ENCODE measurements at places on chromosomes 6 and 20. TPM values are rescaled to one million over a fixed set of nuclear protein-coding genes. Genes with fewer than 3 reads are reported as not detected.

DNA sequence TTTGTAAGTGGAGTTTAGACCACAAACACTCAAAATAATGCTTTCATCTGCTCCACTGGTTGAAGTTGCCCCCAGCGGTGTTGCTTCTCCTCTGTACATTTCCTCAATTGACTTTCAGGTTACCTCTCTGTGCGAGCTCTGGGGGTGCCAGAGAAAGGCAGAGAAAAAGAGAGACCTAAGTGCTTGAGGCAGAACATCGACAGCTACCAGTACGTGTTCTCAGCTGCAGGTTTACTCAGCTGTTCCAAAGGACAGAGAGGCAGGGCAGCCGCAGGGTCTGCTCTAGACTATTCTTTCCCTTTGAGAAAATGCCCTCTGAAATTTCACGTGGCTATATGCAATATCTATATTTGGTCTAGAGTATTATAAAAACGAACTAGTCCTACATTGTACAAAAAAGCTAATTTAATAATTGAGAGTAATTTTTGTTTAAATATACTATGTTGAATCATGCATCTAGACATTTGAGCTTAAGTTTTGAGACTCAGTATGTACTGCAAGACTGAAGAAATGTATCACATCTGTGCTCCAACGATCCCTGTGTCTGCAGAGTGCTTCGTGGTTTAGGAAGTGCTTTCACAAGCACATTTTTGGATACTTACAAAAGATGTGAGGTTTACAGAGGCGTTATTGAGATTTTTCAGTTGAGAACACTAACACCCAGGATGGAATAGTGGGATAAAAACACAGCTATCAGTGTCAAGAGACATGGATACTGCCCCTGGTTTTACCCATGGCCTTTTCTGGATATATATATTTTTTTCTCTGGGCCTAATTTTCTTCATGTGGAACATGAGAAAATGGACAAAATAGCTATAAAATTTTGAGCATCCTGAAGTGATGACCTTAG lies 453.6 kb upstream of the FLRT3 start:
- peak; percentile 27 for DNase-seq

GRCh38 chr20:1944345-1945091 lies 49.3 kb downstream of the SIRPA start:
- DNase-seq = no peak

DNA sequence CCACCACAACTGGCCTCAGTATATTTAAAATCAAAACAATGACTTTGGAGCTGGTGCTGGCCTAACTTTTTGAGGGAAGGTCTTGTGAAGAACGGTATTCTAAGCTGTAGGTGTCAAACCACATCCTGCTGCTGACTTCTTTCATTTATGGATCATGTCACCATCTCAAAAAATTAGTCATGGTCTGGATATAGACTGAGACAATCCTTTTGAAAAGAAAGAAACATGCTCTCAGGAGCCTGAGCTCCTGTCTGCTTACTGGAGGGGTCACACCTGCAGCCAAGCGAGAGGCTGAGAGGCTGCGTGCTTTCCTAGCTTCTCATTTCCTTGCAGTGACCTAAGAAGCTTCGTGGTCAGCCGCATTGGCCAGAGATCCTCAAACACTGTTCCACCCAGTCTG lies 55.2 kb downstream of the TIAM2 start:
- DNase-seq = no peak

- no peak for DNase-seq
Observed at GRCh38 chr6:160058603-160059215, 62.9 kb upstream of the SLC22A1 start.

The BHLHE23 gene
- not detected for total RNA-seq

GRCh38 chr20:48892891-48893290 lies 28.6 kb upstream of the ARFGEF2 start:
- no peak for DNase-seq

DNA sequence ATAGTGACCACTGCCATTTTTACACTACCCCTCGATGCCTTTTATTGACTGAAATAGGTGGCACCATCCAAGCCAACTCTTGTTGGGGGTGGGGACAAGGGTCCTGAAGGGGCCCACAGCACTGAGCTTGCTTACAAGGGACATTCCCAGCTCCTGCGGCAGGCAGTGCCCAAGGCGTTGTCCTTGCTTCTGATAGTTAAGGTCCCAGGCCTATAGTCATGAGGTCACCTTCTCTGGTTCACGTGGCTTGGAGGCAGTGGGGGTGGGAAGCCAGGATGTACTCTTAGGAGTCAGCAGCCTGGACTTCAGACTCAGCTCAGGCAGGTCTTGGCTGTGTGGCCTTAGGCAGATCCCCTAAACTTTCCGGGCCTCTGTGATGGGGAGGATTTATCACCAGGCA lies 48.6 kb downstream of the TOX2 start:
- no peak for DNase-seq

- no peak for DNase-seq
Observed at GRCh38 chr6:11221623-11222384, 10.7 kb downstream of the NEDD9 start.

DNA sequence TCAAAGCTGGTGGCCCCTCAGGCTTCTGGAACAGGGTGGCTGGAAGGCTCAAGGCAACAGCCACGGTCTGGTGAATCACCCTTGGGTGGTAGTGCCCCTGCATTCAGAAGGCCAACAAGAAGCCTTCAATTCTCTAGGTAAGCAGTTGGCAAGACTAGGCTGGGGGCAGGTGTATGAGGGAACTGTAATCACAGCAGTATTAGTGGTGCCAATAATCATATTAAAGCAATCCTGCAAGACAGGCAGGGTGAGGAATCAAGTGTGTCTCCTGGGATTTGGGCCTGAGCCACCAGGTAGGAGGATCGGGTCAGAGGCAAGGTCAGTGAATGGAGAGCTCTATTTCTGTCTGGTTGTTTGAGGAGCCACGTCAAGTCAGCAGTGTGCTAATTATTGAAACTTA lies 24.9 kb upstream of the SCUBE3 start:
- DNase-seq = no peak

The FRMD1 gene
- total RNA-seq = 0.06 TPM

DNA sequence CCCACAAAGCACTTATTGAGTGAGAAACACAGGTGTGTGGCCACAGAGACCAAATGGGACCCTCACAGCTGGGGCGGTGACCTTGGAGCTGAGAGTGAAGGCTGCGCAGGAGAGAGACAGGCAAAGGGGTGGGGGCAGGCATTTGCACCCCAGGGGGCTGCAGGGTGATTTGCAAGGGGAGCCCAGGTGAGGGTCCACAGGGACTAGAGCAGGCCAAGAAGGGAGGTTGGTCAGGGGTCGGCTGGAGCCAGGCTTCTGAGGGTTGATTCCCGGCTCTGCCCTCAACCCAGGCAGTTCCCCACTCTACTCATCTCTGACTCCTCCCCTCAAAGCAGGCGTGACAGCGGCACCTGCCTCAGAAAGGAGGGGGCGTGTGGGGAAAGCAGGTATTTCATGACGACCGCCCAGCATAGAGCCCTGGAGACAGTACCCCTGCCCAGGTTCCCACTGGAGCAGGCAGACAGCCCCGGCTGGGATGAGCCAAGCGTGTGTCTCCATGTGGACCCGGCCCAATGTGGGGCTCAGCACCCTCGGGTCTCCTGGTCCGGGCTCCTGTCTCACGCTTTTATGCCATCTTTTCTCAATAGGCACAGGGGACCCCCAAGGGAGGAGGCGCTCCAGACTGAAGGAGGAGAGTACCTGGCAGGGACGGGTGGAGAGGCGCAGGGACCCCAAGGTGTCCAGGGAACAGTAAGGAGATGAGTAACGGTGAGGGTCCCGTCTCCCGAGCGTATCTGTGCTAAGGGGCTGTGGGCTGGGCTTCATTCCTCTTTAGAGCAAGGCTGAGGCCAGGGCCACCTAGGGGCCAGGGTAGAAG lies 3.1 kb upstream of the MRGBP start:
- DNase-seq = no peak

DNA sequence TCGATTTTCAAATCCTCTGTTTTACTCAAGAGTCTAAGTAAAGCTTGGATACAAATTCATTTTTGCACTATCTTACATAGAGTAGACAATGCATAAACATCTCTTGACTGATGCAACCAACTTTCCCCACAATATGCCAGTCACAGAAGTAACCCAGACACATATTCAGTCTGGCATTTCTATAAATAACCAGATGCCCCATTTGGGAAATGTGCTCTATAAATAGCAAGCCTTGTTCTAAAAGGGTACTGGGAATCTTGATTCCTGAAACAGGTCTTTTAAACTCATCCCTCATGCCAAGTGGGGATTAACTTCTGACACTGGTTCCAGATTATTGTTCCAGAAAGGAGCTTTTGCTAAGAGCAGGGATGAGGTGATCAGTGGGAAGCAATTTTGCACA lies 411.7 kb downstream of the EPM2A start:
- DNase-seq = no peak

- peak; percentile 66 for DNase-seq
Observed at GRCh38 chr20:44247586-44248409, 690 bp downstream of the GDAP1L1 start.

The LAMA4 gene
- total RNA-seq = 261 TPM

GRCh38 chr6:108353853-108354252 lies 59.0 kb downstream of the AFG1L start:
- no peak for DNase-seq

The SMIM29 gene
- total RNA-seq = 8.5 TPM

The HLA-DPA1 gene
- 321 TPM for total RNA-seq

DNA sequence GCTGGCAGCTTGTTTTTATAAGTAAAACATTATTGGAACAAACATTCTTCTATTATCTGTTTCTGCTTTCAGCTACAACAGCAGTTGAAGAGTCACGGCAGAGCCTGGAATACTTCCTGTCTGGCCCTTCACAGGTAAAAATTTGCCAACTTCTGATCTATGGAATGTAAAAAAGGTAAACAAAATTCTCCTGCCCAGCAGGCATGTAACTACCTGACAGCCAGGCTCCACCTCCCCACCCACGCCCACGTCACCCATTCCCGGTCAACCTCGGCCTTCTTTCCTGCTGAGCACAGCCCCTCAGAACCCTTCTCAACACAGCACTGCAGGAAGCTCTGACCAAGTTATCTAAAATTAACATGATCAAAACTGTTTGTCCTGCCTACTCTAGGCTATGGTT lies 166.0 kb downstream of the DLL1 start:
- peak; percentile 35 for DNase-seq

DNA sequence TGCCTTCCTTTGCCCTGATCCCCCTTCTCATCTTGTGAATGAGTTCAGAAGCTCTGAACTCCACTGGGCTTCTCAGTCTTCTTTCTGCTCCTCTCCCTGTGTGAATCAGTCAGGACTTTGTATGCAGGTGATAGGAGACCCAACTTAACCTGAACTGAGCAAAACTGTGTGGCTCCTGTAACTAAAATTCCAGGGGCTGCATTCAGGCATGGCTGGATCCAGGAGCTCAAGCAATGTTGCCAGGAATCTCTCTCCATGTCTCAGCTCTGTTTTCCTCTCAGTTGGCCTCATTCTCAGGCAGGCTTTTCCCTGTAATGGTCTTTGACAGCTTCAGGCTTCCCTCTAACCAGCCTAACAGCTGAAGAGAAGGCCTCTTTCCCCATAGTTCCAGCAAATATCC lies 50.9 kb upstream of the ZNFX1 start:
- DNase-seq = no peak

DNA sequence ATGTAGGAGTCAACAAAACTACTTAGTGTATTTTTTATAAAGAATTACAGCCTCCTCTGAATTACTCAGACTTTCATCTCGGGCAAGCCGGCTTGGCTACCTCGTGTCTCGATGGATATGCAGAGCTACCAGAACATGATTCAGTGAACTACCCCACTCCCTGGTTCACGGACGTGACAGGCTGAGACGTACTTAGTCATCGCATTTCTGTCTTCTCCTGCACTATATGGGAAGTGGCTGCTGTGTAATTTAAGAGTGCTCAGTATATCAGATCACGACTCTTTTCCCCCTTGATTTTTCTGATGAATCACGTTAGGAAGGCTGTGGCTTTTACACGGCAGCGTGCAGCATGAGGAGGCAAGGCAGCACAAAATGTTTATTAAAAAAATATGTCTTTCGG lies 302.7 kb upstream of the ZFP64 start:
- DNase-seq = no peak

- peak; percentile 92 for DNase-seq
Observed at GRCh38 chr20:50071039-50071888, 41.7 kb downstream of the UBE2V1 start.

The NMBR gene
- total RNA-seq = 0.23 TPM

The GLP1R gene
- 0.18 TPM for total RNA-seq

The THBS2 gene
- total RNA-seq = 35.4 TPM

The NT5E gene
- 13.9 TPM for total RNA-seq

GRCh38 chr6:13101409-13101808 lies 226.9 kb downstream of the TBC1D7 start:
- no peak for DNase-seq

The IMPG1 gene
- total RNA-seq = not detected

DNA sequence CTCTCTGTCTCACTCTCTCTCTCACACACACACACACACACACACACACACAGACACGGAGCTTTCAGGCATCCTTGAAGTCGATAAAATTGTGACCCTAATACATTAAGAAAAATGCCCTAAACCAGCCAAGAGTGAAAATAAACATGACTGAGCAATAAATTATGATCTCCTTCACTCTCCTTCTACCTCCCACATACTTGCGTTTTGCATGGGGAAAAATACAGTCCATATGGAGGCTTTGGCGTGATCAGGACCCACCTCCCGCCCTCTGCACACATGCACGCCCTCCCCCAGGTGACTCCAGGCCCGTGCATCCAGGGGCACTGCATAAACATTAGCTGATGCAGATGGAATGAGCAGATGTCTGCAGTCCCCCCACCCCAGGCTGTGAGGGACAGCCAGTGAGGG lies 114.2 kb upstream of the JARID2 start:
- DNase-seq = peak; percentile 26

DNA sequence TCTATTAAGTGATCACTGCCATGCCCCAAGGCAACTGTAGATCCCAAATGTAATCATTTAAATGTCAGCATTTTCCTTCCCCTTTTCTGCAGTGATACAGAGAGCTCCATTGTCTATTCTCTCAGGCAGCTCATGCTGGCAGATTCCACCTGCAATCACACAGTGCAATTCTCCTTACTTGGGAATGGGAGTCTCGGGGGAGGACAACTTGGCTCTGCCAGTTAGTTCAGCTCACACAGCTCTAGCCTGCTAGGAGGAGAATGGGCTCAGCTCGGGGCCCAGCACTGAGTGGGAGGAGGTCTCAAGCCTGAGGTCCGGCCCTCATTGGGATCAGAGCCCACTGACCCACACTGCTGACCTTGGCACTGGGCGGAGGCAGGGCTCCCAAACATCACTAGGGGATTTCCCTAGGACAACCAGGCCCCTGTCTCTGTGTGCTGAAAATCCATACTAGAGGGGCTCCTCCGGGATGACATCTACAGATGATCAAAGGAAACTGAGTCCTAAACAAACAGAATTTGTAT lies 109.2 kb upstream of the ASF1A start:
- DNase-seq = peak; percentile 39

The IDH3B gene
- 72.4 TPM for total RNA-seq

DNA sequence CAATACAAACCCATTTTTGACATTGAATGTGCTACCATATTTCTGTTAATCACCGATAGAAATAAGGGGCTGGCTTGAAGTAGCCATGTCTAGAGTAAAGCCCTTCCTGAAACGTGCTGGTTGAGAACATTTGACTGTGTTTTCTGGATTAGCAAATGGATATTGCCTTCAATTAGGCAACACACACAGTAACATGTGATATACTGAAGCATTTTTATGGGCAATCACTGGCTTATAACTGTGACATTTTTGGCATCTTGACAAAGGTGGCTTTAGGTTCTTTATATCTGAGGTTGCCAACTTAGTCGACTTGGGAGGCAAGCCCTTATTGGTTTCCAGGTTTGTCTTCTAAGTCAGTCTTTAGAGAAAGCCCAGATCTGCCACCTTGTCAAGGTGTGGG lies 292.9 kb downstream of the BTBD3 start:
- no peak for DNase-seq

The CLIC5 gene
- total RNA-seq = 65.4 TPM

- DNase-seq = no peak
Observed at GRCh38 chr20:32674362-32674789, 635 bp upstream of the C20orf203 start.

- DNase-seq = no peak
Observed at GRCh38 chr6:93679836-93680235, 260.5 kb upstream of the EPHA7 start.

Data from lung (tissue), 17 donors.